Endothelial cell of umbilical vein (primary cell): ENCODE measurements at places on chromosomes 4 and X. TPM values are rescaled to one million over a fixed set of nuclear protein-coding genes. Genes with fewer than 3 reads are reported as not detected.

The ZMAT1 gene
- total RNA-seq = 3.7 and 4.3 TPM in 2 replicates

The DMP1 gene
- total RNA-seq = not detected in 2 replicates

GRCh38 chr4:111681751-111682150, 463.5 kb upstream of the FAM241A start:
- no peak for DNase-seq

The CEP135 gene
- total RNA-seq = 14.7 and 15.3 TPM in 2 replicates

DNA sequence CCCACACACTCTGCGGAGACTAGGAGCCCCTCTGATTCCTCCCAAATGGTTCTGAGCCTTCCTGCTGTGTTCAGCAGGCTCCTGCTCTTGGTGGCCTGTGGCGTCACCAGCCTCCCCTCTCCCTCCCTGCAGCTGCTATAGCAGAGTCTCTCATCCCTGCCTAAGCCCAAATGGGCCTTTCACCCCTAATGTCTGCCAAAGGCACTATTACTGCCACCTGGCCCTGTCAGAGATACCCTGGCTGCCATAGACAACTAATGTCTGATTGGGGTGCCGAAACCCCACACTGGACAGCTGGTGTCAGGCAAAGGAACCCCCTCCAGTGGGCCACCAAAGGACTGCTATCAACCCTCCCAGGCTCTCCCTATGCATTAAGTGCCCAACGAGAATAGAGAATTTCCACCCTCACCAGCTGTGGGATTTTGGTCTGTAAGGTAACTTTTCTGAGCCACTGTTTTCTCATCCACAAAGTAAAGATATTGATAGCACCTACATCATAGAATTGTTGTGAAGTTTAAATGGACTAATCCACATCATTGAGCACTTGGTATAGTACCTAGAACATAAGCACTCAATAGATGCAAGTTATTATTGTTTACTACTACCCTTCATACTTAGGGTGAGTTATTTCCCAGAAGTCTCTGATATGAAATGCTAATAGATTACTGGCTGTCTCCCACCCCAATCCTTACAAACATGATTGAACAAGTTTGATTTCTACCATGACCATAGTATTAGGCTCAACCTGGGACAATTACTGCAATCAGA, 421.3 kb downstream of the MID1IP1 start:
- DNase-seq = no peak

GRCh38 chr4:120009731-120010130, 56.9 kb downstream of the MAD2L1 start:
- no peak for DNase-seq

DNA sequence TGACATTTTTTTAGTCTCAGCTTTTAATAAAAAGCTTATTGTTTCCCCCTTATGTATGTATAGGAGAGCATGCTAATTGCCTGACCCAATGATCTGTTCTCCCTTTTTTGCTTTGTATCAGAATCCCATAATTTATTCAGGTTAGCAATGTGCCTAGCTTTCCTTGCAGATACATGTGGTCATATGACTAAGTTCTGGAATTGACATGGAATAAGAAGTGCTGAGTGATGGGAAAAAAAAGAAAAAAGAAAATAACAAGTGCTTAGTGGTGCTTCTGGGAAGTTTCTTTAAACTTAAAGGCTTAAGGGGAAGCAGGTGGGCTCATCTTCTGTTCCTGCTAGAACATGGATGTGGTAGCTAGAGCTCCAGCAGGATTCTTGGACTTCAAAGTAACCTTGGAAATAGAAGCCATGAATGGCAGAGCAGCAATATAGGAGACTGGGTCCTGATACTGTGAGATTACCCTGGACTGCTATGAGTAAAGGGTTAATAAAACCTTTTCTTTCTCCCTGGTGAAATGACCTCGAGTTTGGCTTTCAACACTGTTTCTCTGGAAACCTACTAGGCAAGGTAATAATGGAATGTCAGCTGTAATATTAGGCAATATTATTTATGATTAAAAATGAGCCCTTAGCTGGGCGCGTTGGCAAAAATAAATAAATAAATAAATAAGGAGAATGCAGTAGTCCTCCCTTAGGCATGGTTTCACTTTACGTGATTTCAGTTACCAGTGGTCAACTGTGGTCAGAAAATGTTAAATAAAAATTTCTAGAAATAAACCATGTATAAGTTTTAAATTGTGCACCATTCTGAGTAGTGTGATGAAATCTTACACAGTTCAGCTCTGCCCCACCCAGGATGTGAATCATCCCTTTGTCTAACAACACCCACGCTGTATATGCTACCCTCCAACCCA, 16.7 kb upstream of the RBM41 start:
- no peak for DNase-seq

DNA sequence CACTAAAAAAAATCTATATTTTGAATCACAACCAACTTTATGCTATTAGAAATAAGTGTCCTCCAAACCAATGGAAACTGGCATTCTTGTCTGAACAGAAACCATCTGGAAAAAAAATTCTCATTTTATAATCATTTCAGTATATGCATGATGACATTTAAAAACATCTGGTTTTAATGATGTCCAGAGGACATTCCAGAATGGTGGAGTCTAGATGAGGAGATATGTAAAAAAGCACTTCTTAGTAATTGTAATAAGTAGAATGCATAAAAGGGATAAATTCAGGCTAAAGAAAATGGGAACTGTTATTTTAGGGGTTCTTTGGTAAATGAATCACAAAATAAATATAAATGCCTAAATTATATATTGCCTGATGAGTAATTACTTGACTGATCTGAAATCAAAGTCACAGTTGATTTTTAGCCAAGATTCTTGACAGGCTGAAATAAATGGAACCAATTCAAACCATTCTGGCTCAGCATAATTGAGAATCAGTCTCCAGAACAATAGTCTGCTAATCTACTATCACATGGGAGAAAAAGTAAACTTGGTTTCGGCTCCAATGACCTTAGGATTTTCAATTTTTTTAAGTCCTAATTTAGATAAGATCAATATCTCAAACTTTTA, 636.6 kb downstream of the FAT4 start:
- no peak for DNase-seq

The DDX53 gene
- not detected in 2 replicates for total RNA-seq

The IRS4 gene
- not detected in 2 replicates for total RNA-seq

The NIPAL1 gene
- total RNA-seq = 1.4 and 1.7 TPM in 2 replicates

- peak; percentile 68 for DNase-seq
Measured at GRCh38 chr4:128812442-128813235, 3.1 kb downstream of the JADE1 start.

The CMC4 gene
- 3.2 and 4.3 TPM in 2 replicates for total RNA-seq

GRCh38 chrX:154529206-154529612, 13.2 kb upstream of the FAM3A start:
- no peak for DNase-seq

- DNase-seq = no peak
Measured at GRCh38 chrX:103635436-103635835, 6.7 kb downstream of the TCEAL1 start.

- peak; percentile 45 for DNase-seq
Measured at GRCh38 chr4:20252656-20253282, 1.1 kb downstream of the SLIT2 start.

GRCh38 chr4:15364183-15364582, 63.6 kb upstream of the C1QTNF7 start:
- DNase-seq = no peak

DNA sequence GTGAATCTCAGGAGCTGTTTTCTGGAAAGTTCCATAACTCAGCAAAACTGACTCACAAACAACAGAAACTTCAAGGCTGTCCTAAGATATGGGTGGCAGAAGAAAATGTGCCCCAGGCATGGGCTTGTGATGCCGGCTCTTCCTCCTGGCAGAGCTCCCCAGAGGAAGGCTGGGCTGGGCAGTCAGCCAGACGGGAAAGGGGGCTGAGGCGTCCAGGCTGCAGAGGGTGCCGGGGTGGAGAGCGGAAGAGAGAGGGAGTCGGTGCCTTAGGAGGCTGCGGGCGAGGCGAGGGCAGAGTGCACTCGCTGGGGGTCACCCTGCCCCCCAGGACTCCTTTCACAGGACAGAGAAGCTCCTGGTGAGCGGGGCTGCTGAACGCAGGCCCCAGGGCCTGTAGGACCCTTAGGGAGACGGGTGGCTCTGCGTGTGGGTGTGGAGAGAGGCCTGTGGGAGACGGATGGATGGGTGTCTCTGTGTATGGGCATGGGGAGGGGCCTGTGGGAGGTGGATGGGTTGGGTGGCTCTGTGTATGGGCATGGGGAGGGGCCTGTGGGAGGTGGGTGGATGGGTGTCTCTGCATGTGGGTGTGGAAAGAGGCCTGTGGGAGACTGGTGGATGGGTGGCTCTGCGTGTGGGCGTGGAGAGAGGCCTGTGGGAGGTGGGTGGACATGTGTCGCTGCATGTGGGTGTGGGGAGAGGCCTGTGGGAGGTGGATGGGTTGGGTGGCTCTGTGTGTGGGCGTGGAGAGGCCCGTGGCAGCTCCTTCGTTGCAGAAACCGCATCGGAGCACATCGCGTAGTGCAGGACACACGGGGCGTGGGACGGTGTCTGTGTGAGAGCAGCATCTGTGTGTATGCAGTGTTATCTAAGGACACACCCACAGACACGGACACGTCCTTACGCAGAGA, 15.9 kb downstream of the PCGF3 start:
- peak; percentile 53 for DNase-seq

- no peak for DNase-seq
Measured at GRCh38 chr4:149549911-149550310, 265.7 kb downstream of the IQCM start.

DNA sequence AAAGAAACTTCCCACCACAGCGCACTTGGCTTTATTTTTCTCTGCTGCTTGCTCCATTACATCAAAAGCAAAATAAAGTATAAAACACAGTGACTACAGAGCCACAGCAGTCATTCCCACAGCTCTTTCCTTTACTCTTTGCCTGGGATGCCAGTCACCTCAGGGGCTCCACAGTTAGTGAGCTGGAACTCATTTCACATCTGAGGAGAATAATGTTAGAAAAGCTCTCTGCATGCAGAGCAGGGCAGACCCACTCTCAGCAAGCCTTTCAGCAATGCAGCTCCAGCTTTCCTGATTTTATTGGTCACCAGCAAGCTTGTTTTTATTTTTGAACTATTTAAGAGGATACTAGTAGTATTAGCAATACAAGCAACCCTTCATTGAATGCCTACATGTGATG, 13.8 kb downstream of the GRXCR1 start:
- no peak for DNase-seq

GRCh38 chrX:78624426-78624825, 34.7 kb downstream of the RTL3 start:
- no peak for DNase-seq

DNA sequence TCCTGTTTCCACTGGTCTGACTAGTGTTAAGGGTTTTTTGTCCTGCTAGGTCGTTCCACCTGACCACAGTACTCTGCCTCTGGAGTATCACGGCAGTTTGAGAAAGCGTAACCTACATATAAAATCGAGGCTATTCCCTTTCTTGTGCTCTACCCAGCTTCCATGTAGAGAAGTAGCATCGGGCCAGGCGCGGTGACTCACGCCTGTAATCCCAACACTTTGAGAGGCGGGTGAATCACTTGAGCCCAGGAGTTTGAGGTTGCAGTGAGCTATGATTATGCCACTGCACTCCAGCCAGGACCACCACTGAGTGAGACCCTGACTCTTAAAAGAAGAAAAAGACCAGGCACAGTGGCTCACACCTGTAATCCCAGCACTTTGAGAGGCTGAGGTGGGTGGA, 7.5 kb downstream of the PPEF1 start:
- no peak for DNase-seq

- peak; percentile 21 for DNase-seq
Measured at GRCh38 chr4:183986971-183987946, 82.2 kb downstream of the STOX2 start.

DNA sequence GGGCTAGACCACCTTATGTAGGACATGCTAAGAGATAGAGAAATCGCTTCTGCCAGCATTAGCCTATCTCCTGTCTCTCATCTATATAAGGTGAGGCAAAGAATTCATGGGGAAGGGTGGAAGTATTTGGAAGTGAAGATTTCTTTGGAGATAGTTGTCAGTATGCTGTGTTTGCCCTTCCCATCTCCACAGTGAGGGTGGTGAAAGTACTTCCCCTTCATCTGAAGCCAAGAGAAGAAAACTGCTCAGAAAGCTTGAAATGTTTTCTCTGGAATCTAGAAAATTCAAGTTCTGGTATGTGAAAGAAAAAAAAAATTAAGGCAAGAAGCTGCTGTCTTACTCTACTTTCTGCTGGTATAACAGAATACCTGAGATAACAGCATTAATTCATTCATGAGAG, 12.3 kb upstream of the ADH5 start:
- no peak for DNase-seq

DNA sequence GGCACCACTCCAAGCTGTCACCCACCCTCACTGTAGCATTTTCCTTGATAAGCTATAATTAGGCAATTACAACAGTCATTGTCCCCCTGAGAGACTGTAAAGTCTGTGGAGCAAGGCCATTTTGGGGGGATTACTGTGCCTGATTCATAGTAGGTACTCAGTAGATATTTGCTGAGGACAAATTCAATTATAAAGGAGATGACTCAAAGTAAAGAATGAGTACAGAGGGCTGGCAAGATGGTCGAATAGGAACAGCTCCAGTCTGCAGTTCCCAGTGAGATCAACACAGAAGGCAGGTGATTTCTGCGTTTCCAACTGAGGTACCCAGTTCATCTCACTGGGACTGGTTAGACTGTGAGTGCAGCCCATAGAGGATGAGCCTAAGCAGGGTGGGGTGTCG, 42.0 kb downstream of the MAOB start:
- DNase-seq = no peak

DNA sequence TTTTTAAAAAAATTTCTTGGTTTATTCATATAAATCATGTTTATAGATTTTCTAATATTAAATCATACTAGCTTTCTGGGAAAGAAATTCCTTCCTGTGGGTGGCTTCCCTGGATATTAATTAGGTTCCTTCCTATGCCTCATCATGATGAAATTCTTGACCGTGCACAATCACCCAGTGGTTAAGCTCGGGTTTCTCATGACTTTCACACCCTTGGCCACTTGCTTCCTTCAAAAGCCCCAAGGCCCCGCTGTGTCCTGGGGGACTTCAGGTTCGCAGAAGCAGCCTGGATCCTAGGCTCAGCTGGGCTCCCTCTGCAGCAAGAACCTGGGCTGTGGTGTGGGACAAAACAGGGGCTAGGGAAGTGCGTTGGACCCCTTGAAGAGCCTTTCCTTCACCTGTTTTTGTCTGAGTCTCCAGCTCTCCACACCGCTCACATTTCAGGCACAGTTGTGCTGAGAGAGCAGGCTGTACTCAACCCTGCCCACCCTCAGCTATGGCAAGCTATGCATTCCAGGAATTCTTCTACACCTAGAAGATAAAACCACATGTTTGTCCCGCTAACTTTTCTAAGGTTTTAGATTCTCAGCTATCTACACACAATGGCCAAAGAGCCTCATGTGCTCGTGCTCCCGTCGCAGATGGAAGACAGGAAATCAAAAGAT, 48.9 kb upstream of the TMSB15B start:
- DNase-seq = no peak

The TCEAL2 gene
- not detected in 2 replicates for total RNA-seq

- no peak for DNase-seq
Measured at GRCh38 chr4:22241415-22241814, 274.5 kb downstream of the ADGRA3 start.

The FGA gene
- total RNA-seq = not detected in 2 replicates

The MAGEB3 gene
- not detected in 2 replicates for total RNA-seq

GRCh38 chrX:136639506-136640176, 8.3 kb upstream of the CD40LG start:
- no peak for DNase-seq

- no peak for DNase-seq
Measured at GRCh38 chr4:187992971-187993370, 2.6 kb upstream of the ZFP42 start.

The CT45A2 gene
- total RNA-seq = not detected in 2 replicates
